ENCODE measurements at places on chromosomes 12 and 14. TPM values are rescaled to one million over a fixed set of nuclear protein-coding genes. Genes with fewer than 3 reads are reported as not detected.

RASAL1 gene
- not detected for total RNA-seq

MYL2 gene
- not detected for total RNA-seq

PLEKHD1 gene
- total RNA-seq = 0.21 TPM

HHIPL1 gene
- total RNA-seq = not detected

CACNA2D4 gene
- 4.5 TPM for total RNA-seq

LRTM2 gene
- total RNA-seq = not detected

TAS2R42 gene
- total RNA-seq = not detected

TSPAN9 gene
- total RNA-seq = 0.10 TPM

CDK17 gene
- total RNA-seq = 66.9 TPM

CCDC175 gene
- total RNA-seq = not detected

NRL gene
- 1.8 TPM for total RNA-seq

C3AR1 gene
- total RNA-seq = 1.6 TPM

GABARAPL1 gene
- total RNA-seq = 48.8 TPM

MAP4K5 gene
- 59.3 TPM for total RNA-seq
